ENCODE measurements at places on chromosomes 5 and 9. TPM values are rescaled to one million over a fixed set of nuclear protein-coding genes. Genes with fewer than 3 reads are reported as not detected.

DNA sequence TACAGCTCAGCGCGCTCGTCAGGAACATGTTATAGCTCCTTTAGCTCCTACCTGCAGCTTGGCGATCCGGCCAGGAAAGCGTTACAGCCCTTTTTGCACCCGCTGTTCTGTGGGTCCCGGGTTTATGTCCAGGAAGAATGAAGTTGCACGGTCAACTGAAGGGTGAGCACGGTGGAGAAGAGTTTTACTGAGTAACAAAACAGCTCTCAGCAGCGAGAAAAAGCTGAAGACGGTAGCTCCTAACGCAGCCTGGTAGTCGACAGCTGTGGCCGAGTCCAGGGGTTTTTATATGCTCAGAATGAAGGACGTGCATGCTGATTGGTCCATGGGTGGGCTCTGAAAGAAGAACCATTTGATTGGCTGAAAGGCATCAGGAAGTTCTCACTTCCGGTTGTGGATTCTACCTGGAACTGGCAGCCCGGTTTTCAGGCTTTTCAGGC, 1830.1 kb upstream of the NUDT12 start:
- no peak for DNase-seq

GRCh38 chr9:18861609-18862544, 171.1 kb downstream of the SAXO1 start:
- DNase-seq = peak; percentile 76

- peak; percentile 28 for DNase-seq
Measured at GRCh38 chr5:74587890-74588289, 52.6 kb downstream of the ENC1 start.

DNA sequence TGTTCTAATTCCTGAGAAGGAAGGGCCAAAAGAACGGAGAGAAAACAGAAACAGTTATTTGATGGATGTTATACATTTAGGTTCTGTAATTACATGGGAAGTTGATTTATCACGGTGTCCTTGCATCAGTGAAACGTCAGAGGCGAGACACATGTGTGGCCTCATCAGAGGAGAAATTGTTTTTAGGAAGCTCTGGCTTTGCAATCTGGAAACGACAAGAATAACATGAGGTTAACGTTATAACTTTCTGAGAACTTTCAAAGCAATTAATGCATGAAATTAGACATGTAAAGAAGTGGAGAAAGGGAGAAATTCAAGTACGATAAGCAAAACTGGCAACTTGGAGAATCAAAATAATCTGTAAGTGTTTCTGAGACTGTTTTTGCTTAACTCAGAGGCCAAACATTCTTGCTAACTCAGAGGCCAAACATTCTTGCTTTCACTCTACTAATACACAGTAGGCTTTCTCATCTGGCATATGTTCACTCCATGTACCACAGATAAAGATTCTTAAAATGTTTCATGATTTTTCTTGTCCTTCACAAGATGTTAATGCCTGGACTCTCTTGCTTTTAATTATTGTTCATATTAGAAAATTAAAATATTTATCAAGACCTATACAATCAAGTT, 933.0 kb downstream of the TLE4 start:
- DNase-seq = no peak

DNA sequence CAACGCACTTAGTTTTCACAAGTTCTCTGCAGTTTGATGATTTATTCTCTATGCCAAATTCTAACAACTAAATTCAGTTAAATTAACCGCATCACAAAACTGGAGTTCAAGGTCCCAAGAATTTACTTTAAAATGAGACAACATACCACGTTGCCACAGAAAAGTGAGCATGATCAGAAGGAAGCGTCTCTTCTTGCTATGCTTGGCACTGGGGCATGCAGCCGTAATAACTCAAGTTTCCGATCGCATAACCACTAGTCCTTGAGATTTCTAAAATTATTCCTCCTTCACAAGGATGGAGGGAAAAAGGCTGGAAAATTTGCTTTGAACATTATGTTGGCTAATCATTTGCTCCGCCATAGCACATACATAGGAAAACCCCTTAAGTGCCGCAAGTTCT, 13.9 kb downstream of the NFIB start:
- DNase-seq = no peak

GRCh38 chr9:84146893-84147710, 166.5 kb downstream of the RMI1 start:
- peak; percentile 49 for DNase-seq

- peak; percentile 92 for DNase-seq
Measured at GRCh38 chr5:125093776-125094175, 347.3 kb upstream of the ZNF608 start.

GRCh38 chr5:100709771-100710170, 174.6 kb downstream of the FAM174A start:
- no peak for DNase-seq

- DNase-seq = peak; percentile 40
Measured at GRCh38 chr5:68432682-68433081, 217.1 kb downstream of the PIK3R1 start.

- DNase-seq = no peak
Measured at GRCh38 chr5:143506836-143507552, 103.5 kb upstream of the NR3C1 start.

DNA sequence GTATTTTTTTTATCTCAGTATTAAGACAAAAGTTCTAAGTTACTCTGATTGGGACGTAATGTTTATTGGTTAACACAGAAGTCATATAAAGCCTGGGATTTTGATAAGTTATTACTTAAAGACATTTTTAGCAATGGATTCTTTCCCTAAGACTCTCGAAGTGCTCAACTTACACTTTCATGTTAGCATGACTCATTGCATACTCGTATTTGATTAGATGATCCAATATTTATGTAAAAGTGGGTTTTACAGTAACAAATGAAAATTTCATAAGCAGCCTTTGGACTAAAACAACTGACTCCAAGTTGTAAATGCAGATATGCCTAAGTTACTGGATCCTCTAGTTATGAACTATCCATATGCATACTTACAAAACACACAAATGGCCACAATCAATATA, 567.7 kb upstream of the NUDT12 start:
- no peak for DNase-seq

DNA sequence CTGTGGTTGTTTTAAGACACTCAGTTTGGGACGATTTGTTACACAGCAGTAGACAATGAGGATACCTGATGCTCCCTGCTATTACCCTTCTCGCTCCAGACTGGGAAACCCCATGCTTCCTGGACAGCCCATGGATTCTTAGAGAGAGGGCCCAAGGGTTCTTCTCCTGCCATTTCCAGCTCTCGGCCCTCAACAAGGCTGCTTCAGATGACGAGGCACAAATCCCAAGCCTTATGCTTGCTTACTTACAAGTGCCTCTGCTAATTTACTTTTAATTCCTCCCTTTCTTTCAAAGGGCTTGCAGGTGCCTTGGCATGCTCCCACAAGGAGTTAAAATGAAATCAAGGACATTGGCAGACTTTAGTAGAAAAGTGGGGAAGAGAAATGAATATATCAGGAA, 79.4 kb downstream of the GADD45G start:
- DNase-seq = no peak

DNA sequence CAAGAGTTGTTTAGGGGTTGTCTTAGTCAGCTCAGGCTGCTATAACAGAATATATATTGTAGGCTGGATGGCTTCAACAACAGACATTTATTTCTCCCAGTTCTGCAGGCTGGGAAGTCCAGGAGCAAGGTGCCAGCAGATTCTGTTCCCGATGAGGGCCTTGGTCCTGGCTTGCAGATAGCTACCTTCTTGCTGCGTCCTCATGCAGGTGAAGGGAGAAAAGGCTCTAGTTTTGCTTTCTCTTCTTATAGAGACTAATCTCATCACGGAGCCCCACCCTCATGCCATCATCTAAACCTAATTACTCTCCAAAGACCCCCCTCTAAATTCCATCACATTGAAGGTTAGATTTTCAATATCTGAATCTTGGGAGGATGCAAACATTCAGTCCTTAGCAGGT, 246.0 kb upstream of the ANKRD55 start:
- DNase-seq = no peak

DNA sequence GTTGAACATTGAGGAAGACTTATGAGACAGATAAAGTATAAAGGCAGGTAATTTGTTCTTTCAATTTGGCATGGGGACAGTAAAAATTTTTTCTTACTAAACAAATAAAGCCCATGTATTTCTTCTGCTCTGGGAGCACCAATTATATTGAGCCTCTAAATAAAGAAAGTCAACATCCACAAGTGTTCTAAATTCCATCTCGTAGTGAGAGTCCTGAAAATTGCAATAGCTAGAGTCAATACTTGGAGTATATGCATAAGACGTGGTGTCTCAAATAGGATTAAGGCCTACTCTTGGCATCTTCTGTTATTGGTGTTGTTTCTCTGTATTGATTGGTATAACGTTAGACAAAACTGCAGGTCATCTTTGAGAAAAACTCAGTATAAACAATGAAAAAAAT, 120.5 kb upstream of the CDKN2B start:
- DNase-seq = no peak

GRCh38 chr9:36163049-36163785, 6.0 kb upstream of the CCIN start:
- DNase-seq = peak; percentile 86

GRCh38 chr9:129351058-129351641, 173.1 kb upstream of the IER5L start:
- no peak for DNase-seq

GRCh38 chr9:114889802-114890224, 40.6 kb downstream of the TNFSF8 start:
- DNase-seq = no peak

GRCh38 chr5:125017796-125018195, 271.4 kb upstream of the ZNF608 start:
- DNase-seq = no peak

- no peak for DNase-seq
Measured at GRCh38 chr9:111831371-111832108, 36.8 kb upstream of the SHOC1 start.

- DNase-seq = no peak
Measured at GRCh38 chr5:28896949-28897348, 1858.6 kb upstream of the CDH9 start.

DNA sequence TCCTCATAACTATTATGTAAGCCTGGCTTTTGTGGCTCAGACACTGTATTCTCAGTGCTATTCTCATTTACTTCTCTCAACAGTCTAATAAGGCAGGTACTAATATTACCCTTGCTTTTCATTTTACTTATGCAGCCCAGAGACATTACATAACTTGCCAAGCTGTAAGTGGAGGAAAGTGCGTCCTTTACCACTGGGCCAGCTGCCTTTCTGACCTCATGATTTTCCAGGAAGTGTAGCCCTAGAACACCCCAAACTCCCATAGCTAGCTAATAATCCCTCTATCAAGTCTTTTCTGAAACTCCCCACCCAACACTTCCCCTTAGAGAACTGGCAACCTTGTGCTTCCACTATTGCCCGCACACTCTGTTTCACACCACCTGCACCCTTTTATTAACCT, 192.9 kb upstream of the HMHB1 start:
- DNase-seq = no peak

- DNase-seq = no peak
Measured at GRCh38 chr9:124570942-124571666, 63.9 kb upstream of the NR5A1 start.

GRCh38 chr9:94169968-94170367, 85.7 kb downstream of the PTPDC1 start:
- no peak for DNase-seq

DNA sequence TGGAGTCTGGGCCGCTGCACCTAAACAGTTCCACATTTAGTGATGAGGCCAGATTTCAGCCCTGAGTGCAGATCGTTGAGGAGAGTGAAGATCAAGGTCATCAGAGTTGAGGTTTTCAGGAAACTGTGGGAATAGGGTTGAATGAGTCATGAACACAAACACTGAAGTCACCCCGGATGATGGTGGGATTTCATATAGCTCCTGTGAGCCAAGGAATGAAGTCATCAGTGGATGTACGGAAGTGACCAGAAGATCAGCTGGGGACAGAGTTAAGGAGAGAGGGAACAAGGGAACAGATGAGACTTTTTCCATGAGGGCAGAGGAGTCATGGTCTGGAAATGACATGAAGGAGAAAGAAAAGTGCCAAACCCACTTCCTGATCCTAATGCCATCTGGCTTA, 36.5 kb downstream of the PALM2AKAP2 start:
- peak; percentile 56 for DNase-seq

GRCh38 chr9:133775291-133775690, 37.1 kb upstream of the SARDH start:
- DNase-seq = no peak

DNA sequence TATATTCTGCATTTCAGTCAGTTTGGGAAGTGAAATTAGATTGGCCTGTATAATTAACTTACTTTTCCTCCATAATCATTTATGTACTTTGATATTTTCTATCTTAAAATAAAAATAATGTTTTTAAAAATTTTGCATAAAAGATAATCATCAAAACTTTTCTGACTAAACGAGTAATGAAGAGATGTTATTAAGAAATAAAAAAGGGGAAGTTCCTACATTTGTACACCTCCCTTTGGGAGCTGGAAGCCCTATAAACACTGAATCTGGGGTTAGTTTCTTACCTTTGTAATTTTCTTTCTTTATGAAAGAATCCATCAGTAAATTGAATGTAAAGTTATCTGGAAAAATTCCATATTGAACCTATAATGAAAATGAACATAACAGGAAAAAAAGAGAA, 86.2 kb downstream of the MRPS27 start:
- no peak for DNase-seq

DNA sequence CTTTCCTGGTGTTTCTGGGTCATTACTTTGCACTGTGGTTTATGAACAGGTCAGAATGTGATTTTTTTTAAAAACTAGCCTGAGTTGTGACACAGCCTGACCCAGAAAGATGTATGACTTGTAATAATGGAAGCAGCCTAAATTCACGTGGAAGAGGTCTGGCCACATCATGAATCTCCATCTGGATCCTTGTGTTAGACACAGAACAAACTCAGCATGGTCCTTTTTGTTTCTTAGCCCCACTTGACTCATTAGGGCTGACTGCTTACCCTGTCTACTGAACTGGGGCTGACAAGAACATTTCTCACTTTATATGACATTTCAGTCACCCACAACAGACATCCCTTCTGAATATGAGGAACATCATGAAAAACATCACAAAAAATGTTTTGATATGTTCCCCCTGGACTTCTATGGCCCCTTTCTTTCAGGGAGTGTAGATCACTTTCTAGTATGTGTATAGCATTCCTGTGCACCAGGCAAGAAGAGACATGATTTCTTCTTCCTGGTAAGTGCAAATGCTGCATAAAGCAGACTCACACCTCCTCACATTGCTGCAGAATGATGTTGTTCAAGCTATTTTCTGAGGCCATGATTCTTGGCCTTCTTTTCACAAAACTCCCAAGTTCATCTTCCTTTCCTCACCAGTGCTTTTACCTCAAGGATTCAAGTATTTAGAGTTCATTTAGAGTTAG, 52.3 kb downstream of the ZNF622 start:
- no peak for DNase-seq

TRPM6 gene
- 1.2 TPM for total RNA-seq

BAAT gene
- not detected for total RNA-seq

SLC31A1 gene
- total RNA-seq = 13.4 TPM

LIFR gene
- total RNA-seq = 119 TPM

C9orf50 gene
- total RNA-seq = not detected

SMIM3 gene
- total RNA-seq = 4.1 TPM

UBQLN1 gene
- total RNA-seq = 180 TPM

PCDHB7 gene
- 0.68 TPM for total RNA-seq

TLX3 gene
- not detected for total RNA-seq

PCDHA12 gene
- total RNA-seq = 0.17 TPM

SARDH gene
- total RNA-seq = 0.37 TPM

C5orf58 gene
- total RNA-seq = not detected

CDHR2 gene
- total RNA-seq = under 0.01 TPM

SPATA31E1 gene
- total RNA-seq = not detected

PCDHB10 gene
- 0.70 TPM for total RNA-seq

HRH2 gene
- total RNA-seq = not detected

LSM11 gene
- 8.9 TPM for total RNA-seq

DPP7 gene
- total RNA-seq = 98.5 TPM

PCDHGA4 gene
- total RNA-seq = 2.2 TPM

MROH2B gene
- total RNA-seq = not detected

PCDHB6 gene
- total RNA-seq = 0.05 TPM

WNT8A gene
- not detected for total RNA-seq
